ENCODE measurements at places on chromosomes 12 and 14.

DNA sequence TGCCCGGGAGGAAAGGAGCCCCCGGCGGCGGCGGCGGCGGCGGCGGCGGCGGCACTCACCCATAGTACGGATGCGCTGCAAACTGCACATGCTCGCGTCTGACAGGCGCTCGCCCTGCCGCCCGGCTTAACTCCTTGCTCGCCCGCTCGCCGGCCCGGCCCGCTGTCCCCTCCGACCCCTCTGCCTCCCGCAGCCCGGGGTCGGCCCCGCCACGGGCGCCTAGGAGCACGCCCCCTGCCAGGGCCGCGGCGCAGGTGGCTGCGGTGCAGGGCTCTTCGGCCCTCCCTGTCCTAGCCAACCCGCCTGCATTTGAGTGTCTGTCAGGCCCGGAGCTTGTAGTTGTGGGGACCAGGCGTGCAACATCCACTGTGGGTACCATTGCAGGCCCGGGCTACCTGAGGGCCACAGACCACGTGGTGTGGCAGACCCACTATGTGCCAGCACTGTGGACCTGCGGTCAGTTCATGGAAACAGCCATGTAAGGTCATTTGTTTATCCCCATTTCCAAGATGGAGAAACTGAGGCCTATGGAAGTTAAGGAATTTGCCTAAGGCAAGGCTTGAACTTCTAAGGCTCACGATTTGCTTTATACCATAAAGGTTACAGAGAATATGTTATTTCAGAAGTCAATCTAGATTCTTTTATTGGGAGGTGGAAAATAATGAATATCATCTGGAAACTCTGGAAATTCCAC lies 17.6 kb upstream of the PLEKHH1 start:
- peak; percentile 32 for DNase-seq

GRCh38 chr14:74507085-74507484 lies 13.5 kb downstream of the ISCA2 start:
- no peak for DNase-seq

DNA sequence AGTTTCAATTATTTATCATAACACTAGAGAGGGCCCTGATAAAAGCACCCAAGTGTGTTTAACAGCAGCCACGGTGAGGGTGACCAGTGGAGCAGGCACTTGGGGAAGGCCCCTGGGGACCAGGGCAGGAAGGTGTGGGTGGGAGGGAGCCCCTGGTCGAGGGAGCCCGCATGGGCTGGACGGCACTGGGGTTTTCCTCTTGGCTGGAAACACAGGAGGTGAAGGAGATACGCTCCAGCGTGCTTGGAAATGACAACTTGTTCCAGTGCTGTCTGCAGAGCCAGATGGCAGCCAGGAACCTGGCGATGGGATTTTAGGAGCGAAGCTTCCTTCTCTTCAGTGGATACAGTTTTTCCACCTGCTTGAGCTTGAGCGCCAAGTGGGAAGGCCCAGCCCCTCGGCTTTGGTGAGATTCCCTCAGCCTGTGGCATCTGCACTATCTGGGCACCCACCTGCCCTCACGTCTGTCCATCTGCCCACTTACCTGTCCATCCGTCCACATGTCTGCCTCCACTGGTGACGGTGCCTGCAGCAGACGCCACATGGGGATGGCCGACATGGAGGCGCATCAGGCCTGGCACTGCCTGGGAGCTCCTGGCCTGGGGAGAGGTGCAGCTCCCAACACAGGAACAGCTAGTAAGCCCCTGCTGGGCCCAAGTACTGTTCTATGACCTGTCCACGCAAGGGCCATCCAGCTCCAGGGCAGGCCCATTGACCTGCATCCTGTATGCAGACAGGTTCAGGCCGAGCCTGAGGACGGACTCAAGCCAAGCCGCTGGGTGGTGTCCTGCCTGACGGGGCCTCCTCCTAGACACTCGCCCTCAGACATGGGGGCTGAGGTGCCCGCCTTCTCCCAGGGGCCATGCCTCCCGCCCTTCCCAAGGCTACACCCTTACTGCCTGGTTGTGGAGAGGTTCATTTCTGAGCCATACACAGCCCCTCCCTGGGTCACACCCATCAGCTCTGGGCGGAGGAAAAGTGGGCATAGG lies 192.2 kb upstream of the C14orf180 start:
- no peak for DNase-seq

DNA sequence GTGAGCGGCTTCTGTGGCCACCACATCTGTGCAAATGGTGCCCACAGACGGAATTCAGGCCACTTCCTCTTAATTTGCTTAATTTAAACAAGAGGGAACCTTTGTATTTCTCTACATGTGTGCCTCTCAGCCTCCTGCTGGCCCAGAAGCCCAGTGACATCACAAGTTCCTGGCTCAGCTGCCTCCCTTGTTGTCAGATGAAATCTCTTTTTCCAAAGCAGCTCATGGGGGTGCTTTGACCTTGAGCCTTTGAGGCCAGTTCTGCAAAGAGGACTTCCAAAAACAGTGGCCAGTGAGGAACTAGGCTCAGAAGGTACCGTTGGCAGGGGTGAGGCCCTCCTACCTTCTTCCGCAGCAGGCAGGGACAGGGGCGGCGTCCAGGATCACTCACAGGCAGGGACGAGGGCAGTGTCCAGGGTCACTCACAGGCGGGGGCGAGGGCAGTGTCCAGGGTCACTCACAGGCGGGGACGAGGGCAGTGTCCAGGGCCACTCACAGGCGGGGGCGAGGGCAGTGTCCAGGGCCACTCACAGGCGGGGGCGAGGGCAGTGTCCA lies 35.0 kb upstream of the GALNT9 start:
- no peak for DNase-seq

DNA sequence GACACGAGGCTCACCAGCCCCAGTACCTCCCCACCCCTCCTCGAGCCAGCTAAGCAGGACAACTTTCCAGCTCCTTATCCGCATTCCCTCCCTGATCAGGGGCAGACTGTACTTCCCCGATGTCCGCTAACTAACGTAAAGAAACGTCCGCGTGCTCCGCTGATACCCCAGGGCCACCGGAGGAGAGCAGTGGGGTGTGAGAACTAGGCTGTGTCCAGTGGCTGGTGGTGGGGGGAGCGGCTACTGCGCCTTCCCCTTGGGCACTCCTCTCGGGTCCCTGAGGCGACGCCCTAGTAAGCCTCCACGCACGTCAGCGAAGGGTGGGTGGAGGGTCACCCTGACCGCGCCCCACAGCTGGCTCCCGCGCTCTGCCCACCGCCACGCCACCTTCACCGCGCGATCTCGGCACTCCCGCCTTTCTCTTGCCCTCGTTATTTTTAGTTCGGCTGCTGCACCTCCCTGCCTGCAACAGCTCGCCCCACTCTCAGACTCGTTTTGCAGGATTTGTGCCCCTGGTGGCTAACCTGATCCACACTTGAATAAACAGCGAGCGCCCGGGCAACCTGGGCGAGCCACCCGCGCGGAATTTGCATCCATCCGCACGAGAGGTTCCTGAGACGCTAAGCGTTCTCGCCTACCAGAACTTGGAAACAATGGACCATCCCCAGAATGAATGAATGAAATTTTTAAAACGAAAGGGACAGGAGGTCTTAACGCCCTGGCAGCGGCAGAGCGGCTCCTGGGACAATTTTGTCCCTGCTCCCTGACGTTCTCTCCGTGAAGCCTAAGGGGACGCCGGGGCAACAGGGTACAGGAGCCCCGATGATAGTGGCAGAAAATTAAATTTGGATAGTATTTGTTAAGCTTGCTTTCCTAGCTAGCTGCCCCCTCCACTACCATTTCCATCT lies 6.9 kb upstream of the BMP4 start:
- DNase-seq: no peak

DNA sequence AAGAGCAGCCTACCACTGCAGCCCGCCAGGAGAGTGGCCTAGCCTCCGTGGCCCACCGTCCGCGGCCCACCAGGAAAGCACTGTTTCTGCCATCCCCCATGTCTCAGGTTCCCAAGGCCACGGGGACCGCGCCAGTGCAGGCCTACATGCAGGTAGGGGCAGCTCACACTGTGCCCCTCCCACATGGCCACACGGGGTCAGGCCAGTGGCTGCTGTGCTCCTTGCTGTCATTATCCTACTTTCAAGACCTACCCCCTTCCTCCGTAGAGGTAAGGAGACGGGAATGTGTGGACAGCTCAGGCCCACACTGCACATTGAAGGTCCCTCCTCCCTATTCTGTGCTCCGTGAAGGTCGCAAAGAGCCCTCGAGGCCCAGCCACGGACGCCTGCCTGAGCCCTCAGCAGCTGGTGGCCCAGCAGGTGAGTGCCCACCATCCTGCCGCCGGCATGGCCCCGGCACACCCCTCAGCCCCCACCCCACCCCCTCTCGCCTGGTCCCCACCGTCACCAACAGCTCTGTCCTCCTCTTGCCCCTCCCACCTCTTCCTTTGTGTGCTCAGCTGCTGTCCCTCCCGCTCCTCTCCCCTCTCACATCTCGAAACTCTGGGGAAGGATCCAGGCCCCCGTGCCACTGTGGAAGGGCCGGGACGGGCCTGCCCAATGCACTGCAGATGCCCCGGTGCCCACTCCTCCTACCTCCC lies 10.0 kb downstream of the DDX51 start:
- no peak for DNase-seq

DNA sequence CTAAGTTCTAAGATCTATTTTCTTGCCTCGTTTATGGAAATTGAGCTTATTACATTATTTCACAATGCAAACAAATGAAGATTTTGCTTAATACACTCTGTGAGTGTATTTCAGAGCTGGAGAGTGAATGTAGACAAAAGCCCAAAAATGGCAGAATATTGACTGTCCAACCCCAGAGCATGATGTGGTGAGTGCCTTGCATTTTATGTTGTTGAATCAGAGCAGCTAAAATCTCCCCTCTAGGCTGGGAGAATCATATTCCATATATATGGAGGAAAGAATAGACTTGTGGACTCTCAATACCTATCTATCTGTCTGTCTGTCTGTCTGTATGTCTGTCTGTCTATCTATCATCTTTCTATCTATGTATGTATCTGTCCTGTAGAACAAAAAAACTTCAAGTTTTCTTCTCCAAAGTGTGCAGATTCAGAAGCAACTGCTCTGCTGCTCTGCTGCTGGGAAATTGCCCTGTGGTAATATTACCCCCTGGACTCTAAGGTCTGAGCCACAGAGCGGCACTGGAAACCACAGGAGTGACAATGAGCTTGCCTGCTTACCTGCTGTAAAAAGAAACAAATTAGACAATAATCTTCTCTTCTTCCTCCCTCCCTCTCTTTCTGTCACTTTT lies 209.4 kb upstream of the PRICKLE1 start:
- no peak for DNase-seq

DNA sequence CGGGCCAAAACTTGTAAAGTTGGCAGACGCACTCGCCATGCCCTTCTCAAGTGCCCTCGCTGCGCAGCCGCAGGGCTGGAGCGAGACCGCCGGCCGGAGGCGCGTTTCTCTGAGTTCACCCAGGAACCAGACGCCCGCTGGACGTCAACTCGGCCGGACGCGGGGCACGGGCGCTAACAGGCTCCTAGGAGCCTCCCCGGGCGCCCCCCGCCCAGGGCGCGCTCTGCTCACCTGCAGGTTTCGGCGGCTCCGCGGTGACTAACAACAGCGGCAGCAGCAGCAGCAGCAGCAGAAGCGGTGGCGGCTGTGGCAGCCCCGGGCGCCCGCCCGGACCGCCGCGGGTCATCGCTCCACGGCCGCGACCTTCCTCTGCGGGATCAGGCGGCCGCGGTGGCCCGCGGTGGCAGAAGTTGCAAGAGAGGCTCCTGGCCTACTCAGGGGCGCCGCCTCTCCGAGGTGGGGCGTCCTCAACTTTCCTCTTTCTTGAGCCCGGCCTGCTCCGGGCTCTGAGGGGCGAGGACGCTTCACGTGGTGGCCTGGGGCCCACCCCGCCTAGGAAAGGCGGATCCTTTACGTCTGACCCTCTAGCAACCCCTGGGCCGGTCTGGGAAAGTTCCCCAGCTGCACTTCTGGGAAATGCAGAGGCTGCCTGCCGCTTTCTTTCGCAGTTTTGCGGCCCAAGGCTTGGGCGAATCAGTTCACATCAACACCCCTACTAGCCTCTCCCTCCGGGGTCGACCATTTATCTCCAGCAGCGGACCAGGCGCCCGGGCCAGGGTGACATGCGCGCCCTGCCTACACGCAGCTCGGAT lies at the start of gene PLBD1:
Gene PLBD1, minus strand, starts transcription at position 533 of the 812 bp plus-strand sequence. Its CDS starts 187 bp downstream, at position 346.
- DNase-seq: peak; percentile 81

DNA sequence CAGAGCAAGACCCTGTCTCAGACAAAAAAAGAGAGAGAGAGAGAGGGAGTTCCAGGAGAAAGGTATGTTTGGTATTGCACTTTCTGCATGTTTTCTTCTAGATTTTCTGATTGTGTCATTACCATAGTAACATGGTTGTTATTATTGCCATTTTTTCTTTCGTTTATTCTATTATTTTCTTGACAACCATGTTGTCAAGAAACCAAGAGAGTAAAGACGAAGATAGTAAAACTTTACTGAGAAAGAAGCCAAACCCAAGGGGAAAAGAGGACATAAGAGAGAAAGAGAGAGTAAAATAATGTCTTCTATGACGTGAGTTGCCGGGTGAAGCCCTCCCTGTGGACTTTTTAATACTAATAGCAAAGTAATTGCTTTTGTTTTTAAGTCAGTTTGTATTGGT lies 1186.0 kb upstream of the SEL1L start:
- DNase-seq: no peak

DNA sequence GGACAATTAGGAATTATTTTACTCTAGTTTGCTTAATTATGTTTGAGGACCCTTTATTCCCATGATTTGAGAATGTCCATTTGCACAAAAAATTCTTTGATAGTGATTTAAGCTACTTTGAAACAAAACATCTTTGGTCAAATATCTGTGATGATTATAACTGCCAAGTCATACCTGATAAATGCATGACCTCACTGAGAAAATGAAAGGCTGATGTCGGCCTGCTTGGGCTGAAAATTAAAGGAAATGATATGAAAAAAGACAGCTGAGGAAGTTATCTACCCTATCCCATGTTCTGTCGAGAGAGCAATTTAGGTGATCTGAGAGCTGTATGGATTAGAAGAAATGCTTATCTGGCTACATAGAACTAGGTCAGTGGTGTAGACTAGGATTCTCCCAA lies 43.6 kb downstream of the ATL1 start:
- DNase-seq: no peak

DNA sequence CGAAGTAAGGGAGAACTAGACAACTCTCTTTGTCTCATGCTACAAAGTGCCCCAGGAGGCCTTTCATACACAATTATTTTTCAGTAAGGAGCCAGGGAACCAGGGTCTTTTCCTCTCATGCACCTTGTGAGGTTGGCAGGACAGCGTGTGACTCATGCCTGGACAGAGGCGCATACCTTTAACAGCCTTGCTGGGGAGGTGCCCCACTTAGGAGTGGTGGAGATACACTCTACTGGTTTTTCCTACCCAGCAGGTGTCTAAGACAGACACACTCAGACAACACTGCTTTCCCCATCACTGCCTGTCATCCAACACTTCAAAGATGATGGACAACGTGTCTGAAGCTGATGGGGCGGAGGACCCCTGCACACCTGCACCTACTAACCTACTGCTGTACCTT lies 49.1 kb downstream of the B4GALNT3 start:
- DNase-seq: peak; percentile 81
